Urinary bladder (tissue), 4 donors: ENCODE measurements at places on chromosomes 7 and 10.

GRCh38 chr10:70306886-70307520 lies 23.2 kb upstream of the NPFFR1 start:
- no peak for DNase-seq

GRCh38 chr10:6951732-6952131 lies 371.7 kb upstream of the PRKCQ start:
- DNase-seq: no peak

DNA sequence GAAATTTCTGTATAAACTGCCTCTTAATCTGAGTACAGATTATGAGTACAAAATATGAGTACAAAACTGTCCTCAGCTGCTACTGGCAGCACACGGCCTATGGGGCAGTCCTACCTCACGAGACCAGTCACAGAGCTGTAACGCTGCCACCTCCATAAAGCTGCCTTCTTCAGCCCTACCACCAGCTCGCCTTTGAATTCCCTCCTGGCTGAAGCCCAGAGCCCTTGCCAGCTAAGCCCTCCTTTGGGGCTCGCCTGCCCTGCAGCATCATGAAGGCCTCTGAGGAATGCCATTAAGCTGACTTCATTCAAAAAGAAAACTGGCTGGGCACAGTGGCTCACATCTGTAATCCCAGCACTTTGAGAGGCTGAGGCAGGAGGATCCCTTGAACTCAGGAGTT lies 180.0 kb upstream of the SH2B2 start:
- no peak for DNase-seq

GRCh38 chr7:132869166-132869861 lies 212.6 kb downstream of the CHCHD3 start:
- no peak for DNase-seq

GRCh38 chr7:39321245-39321644 lies 245.0 kb upstream of the YAE1 start:
- DNase-seq: no peak

- no peak for DNase-seq
These were observed 237.3 kb downstream of the AHR start for GRCh38 chr7:17535776-17536175.

DNA sequence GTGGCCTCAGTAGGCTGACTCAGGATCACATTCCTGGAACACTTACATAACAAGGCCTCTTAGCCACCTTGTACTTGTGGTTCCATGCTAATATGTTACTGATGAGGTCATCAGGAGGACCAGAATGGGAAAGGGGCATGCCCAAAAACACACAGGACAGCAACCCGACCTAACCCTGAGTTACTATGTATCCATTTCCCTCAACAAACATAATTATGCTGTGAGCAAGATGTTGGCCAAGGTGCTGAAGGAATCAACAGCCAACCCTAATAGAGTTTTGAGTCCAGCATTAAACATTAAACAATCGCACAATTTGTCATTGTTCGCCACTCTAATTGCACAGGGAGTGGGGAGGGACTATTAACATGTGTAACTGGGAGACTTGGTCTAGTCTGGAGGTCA lies 129.4 kb downstream of the PLPP4 start:
- no peak for DNase-seq

- DNase-seq: peak; percentile 77
These were observed 52.5 kb downstream of the KLRG2 start for GRCh38 chr7:139431010-139431409.

GRCh38 chr10:97548828-97549455 lies 23.6 kb upstream of the ANKRD2 start:
- DNase-seq: no peak

DNA sequence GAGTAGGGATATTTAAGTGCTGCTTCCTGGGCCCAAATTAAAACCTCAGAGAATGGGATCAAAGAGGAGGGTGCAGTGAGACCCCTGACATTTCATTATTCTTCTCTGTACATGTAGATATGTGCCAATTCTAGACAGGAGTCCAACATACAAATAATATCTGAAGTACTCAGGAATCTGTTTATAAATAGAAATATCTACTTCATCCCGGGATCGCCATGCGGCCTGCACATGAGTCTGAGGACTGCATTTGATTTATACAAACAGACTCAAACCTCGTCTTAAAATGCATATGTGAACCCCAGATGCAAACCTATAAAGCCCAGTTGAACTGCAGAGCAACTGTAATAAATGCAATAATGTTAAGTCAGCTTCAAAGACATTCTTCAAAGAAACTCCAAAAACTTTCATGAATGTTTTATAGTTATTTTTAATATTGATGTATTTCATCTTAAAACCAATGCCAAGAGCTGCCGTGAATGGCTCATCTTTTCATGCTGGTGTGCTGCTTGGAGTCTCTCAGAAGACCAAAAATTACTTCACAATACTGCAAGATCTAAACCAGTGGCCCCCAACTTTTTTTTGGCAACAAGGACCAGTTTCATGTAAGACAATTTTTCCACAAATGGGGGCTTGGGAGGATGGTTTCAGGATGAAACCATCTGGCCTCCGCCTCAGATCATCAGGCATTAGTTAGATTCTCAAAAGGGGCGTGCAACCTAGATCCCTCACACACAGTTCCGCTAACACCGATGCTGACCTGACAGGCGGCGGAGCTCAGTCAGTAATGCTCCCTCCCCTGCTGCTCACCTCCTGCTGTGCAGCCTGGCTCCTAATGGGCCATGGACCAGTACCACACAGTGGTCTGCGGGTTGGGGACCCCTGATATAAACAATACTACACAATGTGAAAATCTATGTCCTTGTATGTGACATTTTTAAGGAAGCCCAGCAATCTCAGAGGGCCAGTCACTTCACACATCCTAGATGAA lies 166.9 kb downstream of the PARD3 start:
- no peak for DNase-seq

DNA sequence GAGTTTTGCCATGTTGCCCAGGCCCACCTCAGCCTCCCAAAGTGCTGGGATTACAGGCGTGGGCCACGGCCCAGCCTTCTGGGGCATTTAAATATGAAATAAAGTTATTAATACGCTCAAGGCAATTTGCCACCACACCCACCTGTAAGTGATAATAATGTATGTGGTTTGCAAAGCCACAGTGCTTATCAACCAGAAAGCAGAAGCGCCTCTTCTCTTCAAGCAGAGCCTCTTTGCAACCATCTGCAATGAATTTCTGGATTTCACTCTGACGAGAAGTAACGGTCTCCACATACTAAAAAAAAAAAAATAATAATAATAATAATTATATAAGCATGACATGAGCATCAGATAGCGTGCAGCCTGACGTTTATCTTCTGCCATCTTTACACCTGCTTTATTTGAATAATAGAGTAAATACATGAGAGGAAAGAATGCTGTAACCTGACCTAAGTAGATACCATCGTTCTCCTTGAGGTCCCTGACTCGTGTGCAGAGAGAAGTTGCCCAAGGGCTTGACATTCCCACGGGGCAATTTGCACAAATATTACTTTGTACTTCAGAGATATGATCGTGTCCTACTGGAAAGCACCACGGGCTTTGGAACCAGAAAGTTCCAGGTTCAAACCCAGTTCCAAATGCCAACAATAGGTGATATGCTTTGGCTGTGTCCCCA lies 34.0 kb downstream of the BRI3 start:
- DNase-seq: no peak

DNA sequence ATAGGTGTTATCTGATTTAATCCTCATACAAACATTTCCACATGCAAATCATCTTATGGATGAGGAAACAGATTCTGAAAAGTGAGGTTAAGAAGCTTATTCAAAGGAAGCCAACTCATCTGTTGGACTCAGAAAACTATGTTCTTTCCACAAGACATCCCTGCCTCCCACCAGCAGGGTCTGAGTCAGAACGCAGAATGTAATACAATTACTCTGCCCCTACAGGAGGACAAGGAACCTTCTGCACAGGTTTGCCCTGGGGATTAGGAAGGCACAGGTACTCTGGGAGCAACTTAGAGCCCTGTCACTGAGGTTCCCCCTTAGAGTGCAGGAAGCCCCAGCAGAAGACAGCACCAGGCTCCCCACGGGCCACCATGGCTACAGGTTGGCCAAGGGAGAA lies 255.7 kb downstream of the TNS3 start:
- no peak for DNase-seq

DNA sequence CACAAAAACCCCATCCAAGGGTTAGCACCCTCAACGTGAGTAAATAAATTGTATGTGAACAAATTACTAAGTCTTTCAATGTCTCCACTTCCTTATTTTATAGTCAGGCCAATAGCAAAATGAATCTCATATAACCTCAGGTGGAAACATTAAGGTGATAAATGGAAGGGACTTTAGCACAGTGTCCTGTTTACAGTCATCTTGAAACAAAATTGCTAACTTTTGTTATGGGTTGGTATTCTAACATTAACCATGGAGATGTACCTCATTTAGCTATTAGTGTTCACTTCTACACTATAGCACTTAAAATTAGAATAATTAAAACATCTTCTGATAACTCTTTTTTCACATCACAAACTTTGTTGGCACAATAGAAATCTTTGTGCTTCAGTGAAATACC lies 255.8 kb upstream of the CNTNAP2 start:
- no peak for DNase-seq

DNA sequence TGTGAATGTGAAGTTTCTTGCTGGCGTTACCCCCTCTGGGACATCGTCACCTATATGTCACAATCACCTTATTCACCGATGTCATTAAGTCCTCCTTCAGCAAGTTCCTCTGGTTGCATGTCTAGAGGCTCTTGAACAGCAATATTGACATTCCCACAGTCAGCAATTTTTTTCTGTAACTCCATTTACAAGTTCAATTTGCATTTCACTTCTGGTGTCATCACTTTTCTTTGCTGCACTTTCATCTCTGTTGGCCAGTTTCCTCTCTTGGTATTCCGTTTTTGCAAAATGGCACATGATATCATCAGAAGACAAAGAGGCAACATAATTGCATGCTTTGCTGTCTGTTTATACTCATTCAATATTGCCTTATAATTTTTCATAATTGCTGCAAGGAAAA lies 69.8 kb downstream of the SRI start:
- DNase-seq: no peak

DNA sequence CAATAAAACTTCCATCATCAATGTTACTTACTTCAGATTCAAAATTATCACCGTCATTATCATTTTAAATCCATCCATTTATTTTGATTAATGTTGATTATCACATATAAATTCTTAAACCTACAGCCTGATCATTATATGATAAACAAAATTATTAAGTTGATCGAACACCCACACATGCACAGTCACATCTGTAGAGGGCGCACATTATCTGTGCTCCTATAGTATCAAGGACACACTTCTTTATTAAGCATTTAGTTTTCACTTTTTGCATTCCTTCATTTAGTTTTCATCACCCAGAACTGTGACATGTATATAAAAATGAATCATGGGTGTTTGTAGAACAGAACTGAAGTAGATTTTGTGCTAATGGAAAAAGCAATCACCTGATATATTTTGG lies 26.2 kb upstream of the ZNF716 start:
- DNase-seq: no peak

DNA sequence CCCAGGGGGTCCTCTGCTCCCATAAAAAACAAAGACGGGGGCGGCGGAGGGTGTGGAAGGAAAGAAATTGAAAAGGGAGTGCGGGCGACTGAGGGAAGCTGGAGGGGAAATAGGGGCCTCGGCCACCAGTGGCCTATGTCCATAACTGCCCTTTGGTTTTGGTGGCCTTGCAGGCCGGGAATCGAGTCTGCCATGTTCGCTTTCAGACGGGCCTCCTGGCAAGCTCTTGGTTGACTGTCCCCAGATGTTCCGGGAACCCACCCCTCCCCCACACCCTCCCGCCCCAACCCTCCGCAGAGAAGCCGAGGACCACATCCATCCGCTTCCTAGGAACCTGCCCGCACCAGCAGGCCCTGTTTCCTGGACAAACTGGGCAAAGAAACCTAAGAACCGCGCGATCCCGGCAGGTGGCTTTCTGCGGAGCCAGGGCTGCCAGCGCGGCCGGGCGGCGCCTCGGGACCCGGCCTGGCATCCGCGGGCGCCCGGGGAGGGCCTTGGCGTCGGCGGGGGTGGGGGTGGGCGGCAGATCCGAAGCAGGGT lies 20.0 kb upstream of the GATA3 start:
- no peak for DNase-seq
